ENCODE measurements at places on chromosomes 13 and 19. TPM values are rescaled to one million over a fixed set of nuclear protein-coding genes. Genes with fewer than 3 reads are reported as not detected.

ZNF541 gene
- 0.87 TPM for total RNA-seq

WDR87 gene
- not detected for total RNA-seq

OR7A5 gene
- total RNA-seq = not detected

PSG1 gene
- not detected for total RNA-seq

CEACAM16 gene
- not detected for total RNA-seq

KLK2 gene
- not detected for total RNA-seq

LAIR1 gene
- total RNA-seq = 63.8 TPM

- no peak for DNase-seq
Observed at GRCh38 chr13:21287331-21287907, 111.0 kb downstream of the MRPL57 start.

DNA sequence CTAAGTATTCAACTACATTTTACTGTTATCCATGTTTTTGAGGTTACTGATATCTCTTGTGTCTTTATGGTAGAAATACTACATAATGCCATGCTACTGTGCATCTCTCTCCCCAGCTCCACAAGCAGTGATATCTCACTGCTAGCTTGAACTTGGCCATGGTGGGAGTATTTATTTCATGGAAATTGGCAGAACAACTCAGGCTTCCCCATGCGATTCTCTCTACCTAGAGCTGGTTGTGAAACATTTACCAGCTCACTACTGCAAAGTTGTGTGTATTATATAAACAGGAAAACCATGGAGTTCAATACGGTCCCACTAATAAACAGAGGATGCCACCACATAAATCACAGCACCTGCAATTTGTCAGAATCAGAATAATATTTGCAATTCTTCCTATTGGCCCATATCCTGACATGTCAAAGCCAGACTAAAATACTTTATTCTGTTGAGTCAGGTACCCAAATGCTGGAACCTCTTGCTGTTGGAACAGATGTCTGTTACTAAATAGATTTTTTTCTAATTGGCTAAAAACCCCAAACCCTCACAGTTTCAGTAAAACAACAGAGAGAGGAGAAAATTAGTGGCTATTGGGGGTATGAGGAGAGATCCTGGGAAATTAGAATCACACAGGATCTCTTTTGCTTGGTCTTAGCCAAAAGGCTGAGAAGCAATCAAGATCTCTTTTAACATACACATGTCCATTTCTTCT lies 91.4 kb upstream of the SLC10A2 start:
- DNase-seq = no peak

- DNase-seq = no peak
Observed at GRCh38 chr19:8334458-8335342, 8.4 kb downstream of the KANK3 start.

- DNase-seq = no peak
Observed at GRCh38 chr13:30061217-30061616, 210.8 kb upstream of the UBL3 start.

- DNase-seq = no peak
Observed at GRCh38 chr13:43799191-43799590, 12.4 kb upstream of the ENOX1 start.

GRCh38 chr19:5042556-5042955 lies 73.6 kb downstream of the KDM4B start:
- no peak for DNase-seq

- no peak for DNase-seq
Observed at GRCh38 chr19:31385744-31386143, 36.5 kb upstream of the TSHZ3 start.

GRCh38 chr13:97322740-97323342 lies 100.7 kb downstream of the MBNL2 start:
- DNase-seq = no peak

GRCh38 chr19:4035582-4035981 lies 28.0 kb downstream of the PIAS4 start:
- no peak for DNase-seq
